Stimulated activated CD8-positive, alpha-beta memory T cell treated with anti-CD3 and anti-CD28 coated beads, Interleukin-4, amount 100 ng/mL, for 4 hours (primary cell): ENCODE measurements at places on chromosomes 7 and 10.

- no peak for DNase-seq
Measured at GRCh38 chr10:72539137-72539536, 86.7 kb downstream of the MICU1 start.

GRCh38 chr10:18601321-18601720 lies 50.1 kb downstream of the NSUN6 start:
- no peak for DNase-seq

DNA sequence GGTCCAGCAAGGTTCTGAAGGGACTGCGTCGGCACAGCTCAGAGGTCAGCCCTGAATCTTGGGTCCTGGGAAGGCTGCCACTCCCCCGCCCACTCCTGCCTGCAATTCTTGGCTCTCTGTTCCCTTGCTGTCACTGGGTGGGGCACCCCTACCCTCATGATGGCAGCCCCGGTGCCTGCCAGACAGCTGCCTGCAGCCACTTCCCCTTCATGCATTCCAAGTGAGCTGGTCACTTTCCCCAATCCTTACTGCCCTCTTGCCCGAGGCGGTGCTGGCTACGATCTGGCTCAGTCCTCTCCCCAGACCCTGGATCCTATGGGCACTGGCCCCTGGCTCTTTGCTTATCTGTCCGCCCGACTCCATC lies 14.2 kb downstream of the MYL10 start:
- no peak for DNase-seq

- no peak for DNase-seq
Measured at GRCh38 chr7:124635416-124635815, 130.2 kb downstream of the GPR37 start.

DNA sequence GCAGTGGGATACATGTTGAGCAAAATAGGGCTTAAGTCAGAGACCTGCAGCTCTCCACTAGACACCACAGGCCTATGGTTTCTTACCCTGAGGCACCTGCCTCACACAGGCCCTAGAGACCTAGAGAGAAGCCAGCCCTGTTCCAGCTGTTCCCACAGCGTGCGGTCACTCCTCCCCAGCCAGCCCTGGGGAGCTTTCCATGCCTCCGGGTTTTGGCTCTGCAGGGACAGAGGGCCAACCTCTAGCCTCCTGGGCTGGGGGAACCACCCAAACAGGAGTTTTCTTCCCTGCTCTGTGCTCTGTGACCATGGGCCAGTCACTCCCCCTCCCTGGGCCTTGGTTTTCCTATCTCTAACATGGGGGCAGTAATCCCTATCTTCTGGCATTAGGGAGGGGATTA lies 33.0 kb downstream of the SH2B2 start:
- no peak for DNase-seq

GRCh38 chr10:11793762-11794479 lies 29.2 kb upstream of the PROSER2 start:
- DNase-seq, result no peak

DNA sequence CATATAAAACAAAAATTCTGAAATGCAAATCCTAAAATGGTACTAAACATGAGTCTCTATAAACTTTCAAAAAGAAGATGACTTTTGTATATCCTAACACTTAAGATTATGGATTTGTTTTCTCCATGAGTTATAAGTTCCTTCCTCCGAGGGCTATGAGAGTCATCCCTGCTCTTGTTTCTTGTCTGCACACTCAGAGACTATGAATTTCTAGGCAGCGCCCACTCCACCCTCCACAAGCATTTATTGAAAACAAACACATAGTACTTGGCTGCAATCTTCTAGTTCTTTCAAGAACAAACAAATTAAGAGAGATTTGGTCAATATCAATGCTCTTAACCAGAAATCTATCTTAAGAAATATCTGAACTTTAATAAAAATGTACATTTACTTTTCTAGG lies 211.7 kb downstream of the DKK1 start:
- no peak for DNase-seq

GRCh38 chr7:11579141-11579540 lies 252.9 kb downstream of the THSD7A start:
- no peak for DNase-seq
